Mesothelial cell of epicardium (in vitro differentiated cells): ENCODE measurements at places on chromosomes 2 and 18. TPM values are rescaled to one million over a fixed set of nuclear protein-coding genes. Genes with fewer than 3 reads are reported as not detected.

DNA sequence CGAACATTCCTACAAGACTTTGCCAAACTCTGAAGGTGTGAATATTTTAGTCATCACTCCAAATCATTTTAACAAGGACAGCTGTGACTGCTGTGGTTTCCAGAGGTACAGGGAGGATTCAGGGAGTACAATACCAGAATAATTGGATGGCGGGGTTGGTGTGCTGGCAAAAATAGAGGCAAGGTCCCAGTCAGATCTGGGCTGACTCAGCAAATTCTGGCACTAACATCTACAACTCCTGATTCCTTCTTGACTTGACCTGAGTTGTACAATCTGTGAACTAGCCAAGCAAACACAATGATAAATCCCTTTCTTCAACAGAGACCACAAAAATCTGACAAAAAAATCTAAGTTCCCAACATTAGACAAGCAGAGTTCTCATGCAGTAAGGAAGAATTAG, 40.4 kb downstream of the RMP24 start:
- DNase-seq, result no peak

Gene FOXI3
- total RNA-seq, result 0.24 to 0.40 TPM (median 0.27 TPM) in 3 replicates

DNA sequence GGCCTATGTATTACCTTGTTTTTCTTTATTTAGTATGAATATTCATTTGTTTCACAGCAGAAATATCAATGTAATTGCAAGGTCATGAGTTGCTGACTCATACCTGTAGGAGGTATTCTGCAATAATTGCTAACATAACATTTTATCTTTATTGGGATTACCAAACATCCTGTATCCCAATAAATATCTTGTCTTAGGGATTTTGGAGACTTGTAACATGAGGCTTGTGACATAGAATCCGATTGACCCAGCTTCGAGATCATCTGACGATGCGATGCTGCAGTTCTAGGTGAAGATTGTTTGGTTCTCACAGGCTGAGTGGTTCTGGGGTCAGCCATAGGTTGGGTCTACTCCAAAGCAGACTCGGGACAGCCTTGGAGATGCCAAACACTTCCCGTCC, 133.4 kb upstream of the RND3 start:
- no peak for DNase-seq

Gene SERPINB4
- total RNA-seq, result not detected in 3 replicates

DNA sequence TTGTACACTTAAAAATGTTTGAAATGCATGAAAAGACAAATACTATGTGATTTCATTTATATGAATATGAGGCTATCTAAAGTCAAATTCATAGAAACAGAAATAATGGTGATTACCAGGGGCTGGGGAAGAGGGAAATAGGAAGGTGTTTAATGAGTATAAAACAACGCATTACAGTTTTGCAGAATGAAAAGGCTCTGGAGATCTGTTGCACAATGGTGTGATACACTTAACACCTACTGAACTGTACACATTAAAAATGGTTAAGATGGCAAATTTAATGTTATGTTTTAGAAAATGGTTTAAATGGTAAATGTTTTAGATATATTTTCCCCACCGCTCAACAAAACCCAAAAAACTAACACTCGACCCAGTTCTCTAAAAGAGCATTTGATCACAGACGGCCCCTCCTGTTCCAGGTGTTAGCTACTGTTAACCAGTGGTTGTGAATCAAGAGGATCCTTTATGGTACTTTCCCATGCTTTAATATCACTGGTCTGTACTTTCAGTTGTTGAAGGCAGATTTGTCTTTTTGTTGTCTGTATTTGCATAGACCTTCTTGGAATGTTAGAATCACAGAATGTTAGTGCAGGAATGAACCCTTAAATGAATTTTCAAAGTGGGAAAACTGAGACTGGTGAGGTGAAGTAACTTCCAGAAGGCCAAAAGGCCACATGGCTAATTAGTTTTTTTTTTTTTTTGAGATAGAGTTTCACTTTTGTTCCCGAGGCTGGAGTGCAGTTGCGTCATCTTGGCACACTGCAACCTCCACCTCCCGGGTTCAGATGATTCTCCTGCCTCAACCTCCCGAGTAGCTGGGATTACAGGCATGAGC, 10.2 kb downstream of the RAB10 start:
- no peak for DNase-seq

DNA sequence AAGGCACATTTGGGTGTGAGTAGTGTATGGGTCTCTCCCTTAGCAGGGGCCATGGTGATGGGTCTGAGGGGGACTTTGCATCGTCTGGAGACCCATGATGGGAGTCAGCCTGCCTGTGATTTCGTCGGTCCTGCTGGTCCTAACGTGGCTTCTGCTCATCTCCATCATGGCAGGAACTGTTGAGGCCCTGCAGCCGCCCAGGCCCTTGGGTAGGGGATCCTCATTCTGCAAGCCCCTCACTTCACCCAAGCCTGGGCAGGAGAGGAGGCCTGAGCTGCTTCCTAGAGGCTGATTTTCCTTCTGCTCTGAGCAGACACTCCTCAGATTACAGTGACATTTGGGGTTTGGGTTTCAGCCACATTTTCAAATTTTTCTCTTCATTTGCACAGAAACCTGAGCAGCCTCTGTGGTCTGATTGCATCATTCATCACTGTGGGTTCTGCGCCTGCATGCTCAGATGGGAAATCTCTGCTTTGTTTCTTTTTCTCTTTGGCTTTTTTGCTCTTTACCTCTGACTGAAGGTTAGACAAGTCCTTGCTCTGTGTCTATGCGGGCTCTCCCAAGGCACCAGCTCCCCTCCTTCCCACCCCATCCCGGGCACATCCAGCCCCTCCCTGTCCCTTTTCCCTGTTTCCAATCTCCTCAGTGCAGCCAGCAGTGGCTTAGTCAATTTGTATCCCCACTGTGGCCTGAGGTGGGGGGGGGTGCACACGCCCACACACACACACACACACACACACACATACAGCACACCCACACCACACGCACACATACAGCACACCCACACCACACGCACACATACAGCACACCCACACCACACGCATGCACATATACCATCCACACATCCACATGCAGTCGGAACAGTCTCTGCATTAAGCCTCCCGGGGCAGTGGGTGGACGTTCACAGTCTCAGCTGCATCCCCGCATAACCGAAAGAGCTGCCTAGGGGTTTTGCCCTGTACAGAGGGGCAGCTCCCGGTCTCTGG, 305.4 kb upstream of the HS6ST1 start:
- no peak for DNase-seq

DNA sequence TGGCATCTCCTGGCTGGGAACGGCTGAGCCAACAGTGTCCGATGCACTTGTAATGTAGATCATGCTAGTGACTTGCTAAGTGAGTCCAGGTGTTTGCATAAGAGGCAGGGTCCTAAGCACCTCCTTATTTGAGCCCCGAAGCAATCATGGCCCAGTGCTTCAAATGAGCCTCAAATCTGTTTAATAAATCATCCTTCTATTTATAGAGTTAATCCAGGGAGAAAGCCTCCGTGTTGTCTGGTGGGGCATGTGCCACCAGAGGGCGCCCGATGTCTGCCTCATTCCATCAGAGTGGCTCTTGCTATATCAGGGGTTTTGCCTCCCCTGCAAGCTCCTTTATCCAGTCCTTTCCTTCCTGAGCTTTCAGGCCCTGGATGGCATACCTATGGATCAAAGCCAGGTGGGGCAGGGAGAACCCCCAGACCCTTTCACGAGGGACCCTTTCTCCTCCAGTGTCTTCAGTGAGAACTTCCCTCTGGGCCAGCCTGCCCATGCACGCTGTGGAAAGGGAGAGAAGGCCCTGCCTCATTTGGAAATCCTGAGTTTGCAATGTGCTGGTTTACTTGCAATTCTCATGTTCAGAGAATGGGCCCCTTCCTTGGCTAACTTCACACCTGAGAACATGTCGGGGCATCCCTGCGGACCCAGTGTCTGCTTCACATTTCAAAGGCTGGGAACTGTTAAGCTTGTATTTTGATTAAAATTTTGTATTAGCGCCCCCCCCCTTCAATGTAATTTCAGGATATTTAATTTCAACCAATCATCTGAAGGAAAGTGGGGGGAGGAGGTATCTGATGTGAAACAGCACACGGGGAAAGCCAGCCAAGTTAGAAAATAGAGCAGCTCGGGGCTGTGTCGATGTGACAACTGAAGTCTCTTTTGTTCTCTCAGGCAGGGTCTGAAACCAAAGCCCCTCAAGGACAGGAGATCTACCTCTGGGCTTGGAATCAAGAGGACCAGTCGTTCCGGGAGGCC, 39.7 kb downstream of the RDH14 start:
- DNase-seq, result peak; percentile 56

DNA sequence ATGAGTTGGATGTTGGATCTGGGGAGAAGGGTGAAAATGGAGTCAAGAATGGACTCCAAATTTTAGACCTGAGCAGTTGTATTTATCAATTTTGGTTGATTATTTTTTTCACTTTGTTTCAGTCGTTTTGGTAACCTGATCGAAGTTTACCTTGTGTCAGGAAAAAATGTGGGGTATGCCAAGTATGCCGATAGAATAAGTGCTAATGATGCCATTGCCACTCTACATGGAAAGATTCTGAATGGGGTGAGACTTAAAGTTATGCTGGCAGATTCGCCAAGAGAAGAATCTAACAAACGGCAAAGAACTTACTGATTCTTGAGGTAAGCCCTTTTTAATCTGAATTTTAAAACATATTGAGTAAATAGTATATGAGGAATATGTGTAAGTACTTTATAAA, 13.6 kb downstream of the RBM45 start:
- no peak for DNase-seq

Gene MRPL44
- 25.8 to 27.6 TPM (median 27.3 TPM) in 3 replicates for total RNA-seq

GRCh38 chr18:12394428-12394827, 13.3 kb upstream of the PRELID3A start:
- no peak for DNase-seq

DNA sequence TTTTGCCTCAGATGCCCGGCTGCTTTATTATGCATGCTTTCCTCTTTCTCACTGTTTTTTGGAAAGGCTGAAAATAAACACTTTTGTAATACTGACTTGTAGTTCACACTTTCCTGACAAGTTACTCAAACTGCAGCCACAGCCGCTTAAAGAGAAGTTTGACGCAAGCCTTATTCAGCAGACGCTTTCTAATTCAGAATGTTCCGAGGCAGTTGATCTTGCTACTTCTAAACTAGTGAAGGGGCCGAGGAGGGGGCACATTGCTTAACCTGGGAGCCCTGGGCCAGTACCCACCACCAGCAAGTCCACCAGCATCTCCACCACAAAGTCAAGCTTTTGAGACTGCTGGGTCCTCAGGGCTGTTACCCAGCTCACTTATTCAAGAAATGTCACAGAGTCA, 71.8 kb upstream of the SPRED2 start:
- DNase-seq, result no peak

- DNase-seq, result peak; percentile 74
Observed at GRCh38 chr2:191245869-191246531, 796 bp downstream of the MYO1B start.

Gene DNAH6
- 0.54 to 1.3 TPM (median 1.1 TPM) in 3 replicates for total RNA-seq

GRCh38 chr2:36068086-36068485, 287.5 kb upstream of the CRIM1 start:
- no peak for DNase-seq

GRCh38 chr18:59124370-59124704, 15.3 kb upstream of the SEC11C start:
- DNase-seq, result no peak

DNA sequence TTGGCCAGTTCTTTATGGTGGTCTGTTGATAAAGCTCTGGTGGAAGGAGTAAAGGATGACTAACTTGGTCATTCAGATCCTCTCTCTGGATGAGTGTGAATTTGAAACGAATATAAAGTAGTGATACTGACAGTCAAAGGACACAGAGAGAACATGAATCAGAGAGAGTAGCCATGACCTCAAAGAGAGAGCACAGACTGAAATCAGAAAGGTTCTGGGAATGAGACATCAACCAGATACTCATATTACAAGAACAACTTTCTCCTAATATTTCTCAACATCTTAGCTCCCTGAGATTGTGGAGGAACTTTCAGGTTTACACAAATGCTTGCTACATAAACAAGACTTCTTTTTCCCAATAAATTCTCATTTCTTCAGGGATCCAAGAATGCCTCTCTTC, 849.1 kb upstream of the CHAC2 start:
- no peak for DNase-seq

DNA sequence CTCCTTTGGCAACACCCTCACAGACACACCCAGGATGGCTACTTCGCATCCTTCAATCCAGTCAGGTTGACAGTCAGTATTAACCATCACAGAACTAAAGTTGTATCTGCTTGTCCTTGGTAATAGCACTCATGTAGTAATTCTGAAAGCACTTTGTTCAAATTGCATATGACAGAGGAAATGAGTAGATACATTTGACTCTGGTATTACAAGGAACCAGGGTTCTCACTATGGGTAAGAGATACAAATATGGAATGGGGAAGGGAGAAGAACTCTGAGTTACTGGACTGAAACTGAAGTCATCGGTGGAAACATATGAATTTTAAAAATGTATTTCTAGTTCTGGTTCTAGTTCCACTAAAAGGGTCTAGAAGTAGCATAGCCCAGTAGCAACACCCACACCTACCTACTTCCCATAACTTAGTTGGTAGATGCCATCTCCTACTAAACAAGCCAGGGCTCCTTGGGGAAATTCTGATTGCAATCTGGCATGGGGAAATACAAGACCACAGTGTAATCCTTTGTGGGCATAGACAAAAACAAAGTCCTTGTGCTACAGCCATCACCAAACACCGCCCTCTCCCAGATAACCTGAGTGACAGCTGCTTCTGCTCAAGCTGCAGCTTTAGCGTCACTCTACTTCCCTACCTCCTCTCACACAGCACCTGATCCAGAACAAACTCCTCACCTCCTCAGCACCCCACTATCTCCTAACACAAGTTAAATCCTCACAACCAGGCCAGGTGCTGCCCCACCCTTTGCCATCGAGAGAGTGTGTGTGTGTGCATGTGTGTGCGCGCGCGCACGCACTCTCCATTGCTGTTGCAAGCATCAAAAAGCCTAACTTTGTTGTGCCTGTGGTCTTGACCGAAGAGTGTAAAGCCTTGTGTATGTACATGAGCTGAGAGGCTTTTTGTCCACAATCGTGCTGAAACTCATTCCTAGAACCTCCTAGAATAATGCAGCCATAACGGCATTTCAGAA, 31.4 kb upstream of the CD226 start:
- DNase-seq, result no peak

GRCh38 chr2:63872571-63873328, 31.1 kb downstream of the UGP2 start:
- DNase-seq, result no peak
